ENCODE measurements at places on chromosomes 2 and 18.

DNA sequence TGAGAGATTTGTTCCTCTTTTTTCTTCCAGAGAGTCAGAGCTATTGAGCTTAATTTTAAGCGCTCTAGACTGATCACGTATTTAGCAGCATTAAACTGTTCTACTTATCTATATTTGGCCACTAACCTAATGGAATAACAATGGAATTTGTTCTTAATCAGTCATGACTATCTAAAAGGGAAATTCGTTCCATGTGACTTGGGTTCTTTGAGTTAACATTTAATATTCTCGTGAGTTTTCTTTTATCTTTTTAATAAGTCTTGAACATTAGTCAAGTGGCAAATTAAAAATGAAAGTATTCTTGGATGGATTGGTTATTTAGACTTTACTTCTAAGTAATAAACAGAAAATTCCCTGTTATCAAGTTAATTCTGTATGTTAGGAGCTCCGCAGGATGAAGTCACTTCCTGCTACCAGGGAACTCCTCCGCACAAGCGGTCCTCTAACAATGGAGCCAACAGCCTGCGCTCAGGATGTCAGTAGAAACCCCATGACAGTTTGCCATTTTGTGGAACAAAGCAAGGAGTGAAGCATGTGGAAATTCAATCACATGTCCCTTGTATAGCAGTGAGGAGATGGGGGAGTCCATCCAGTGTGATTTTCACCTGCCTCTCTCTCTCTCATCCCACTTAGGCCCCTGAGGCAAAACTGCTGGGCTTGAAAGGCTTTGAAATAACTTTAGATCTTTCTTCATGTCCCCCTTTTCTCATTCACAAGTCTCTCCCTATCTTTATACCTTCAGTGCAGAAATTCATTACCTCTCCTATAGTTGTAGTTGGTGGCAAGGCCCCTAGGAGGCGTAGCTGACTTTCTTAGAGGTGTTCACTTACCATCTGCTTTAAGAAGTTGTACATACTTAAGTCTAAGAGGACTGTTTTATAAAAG, 138.1 kb downstream of the WDR7 start:
- DNase-seq, result peak; percentile 1

DNA sequence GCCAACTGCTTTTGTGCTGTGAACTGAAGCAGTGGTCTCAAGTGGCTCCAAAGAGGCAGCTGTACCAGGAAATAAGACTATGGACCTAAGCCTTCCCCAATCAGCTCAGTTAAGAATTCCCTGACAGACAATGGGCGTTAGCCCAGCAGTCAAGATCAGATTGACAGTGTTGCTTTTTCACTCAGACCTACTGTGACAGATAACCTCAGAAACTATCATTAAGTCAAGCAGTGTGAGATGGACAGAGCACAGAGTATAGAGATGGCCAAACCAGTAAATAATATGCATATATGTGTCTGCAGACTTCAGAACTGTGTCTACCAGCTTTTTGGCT, 215.3 kb downstream of the ZFP36L2 start:
- DNase-seq, result no peak

GRCh38 chr18:56992777-56993176, 154.1 kb upstream of the BOD1L2 start:
- DNase-seq, result no peak

GRCh38 chr2:26430826-26431225, 29.1 kb downstream of the DRC1 start:
- no peak for DNase-seq

DNA sequence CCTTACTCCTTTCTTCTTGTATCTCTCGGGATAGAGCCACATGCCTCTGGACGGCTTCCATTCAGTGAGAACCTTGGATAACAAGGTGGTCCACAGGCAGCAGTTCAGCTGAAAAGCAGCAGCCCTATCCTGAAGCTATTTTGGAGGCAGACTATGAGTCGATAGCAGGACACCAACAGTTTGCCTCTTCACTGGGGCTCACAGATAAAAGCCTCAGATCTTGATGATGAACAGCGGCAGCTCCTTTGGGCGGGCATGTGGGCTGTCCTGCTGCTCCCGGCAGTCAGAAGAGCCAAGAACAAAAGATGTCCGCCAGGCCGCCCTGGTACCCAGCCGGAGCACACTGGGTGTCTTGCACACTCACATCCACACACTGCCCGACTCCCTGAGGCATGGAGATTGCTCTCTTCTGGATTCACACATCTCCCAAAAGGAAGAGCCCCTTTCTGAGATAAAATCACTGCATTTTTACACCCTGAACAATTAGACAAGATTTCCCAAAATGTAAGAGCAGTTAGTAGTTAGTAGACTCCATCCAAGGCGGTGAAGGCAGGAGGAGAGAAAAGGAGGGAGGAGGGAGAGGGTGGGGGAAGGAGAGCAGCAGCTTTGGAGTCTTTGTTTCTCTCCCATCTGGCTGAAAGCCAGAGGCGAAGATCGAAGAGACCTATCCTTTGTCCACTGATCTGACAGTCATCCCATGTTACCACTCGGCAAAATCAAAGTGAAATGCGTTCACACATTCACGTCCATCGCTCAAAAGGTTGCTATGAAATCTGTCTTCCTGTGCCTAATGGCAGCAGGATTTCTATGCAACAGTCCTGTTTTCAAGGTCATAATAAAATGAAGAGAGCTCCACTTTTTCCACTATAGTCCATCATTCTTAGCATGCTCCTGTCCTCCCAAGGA, 90.1 kb upstream of the KLF7 start:
- DNase-seq, result no peak

DNA sequence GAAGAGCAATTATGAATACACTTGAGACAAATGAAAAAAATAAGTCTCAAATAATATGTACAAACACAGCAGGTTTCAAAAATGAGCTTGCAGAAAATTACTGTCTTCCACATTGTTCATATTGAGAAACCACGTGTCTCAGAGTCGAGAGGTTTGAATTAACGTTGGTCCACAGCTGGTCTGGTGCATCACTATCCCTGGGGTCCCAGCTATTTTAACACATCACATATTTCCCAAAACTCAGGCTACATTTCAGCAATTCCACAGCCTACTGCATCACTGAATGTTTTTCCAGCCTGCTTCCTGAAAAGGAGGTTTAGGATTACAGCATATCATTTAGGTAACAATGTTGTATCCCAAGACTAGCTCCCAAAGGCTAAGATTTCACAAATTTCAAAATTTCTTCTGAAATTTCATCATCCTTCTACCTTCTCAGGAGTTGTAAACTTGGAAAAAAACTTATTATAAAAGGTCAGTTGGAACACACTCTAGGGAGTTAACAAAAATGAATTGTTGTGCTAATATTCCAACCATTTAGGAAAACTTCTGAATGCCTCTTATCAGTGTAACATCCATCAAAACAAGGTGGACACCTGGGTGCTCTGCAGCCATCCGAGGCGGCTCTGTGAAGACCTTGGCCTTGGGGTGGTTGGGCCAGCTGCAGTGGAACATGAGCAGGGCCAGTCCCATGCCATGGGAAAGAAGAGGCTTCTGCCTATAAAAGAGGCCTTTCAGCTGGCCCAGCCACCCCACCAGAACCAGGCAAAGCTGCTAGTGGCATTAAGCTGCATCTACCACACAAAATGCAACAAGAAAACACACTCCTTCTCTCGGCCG, 198.1 kb upstream of the RBBP8 start:
- DNase-seq, result no peak

DNA sequence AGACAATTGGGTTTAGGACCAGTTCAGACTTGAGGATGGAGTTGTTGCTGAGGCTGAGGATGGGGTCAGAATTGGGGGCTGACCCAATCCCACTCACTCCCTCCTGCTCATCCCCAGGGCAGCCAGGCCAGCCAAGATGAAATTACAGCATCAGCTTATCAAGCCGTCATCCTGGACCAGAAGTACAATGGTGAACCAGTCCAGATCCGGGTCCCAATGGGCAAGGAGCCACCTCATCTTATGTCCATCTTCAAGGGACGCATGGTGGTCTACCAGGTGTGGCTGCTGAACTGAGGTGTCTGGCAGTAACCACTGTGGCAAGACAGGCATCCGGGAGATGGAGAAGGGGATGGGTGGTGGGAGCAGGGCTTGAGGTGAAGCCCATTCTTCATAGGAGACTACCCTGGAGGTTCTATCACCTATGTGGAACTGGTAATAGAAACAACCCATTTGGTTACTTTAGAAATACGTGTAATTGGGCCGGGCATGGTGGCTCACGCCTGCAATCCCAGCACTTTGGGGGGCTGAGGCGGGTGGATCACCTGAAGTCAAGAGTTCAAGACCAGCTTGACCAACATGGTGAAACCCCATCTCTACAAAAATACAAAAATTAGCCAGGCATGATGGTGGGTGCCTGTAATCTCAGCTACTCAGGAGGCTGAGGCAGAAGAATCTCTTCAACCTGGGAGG, 13.9 kb downstream of the VIL1 start:
- no peak for DNase-seq

- DNase-seq, result no peak
Observed at GRCh38 chr2:136482006-136482405, 283.3 kb upstream of the THSD7B start.

DNA sequence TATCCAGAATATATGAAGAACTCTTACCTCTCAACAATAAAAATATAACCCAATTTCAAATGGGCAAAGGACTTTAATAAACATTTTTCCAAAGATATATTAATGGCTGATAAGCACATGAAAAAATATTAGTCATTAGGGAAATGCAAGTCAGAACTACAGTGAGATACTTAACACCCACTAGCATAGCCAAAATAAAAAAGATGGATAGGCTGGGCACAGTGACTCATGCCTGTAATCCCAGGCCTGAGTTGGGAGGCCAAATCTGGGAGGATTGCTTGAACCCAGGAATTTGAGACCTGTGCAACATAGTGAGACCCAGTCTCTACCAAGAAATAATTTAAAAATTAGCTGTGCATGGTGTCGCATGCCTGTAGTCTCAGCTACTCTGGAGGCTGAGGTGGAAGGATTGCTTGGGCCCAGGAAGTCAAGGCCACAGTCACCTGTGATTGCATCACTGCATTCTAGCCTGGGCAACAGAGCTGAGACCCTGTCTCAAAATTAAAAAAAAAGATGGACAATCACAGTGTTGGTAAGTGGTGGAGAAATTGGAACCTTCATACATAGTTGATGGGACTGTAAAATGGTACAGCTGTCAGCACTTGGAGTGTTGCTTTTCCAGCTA, 25.1 kb downstream of the MARCHF7 start:
- DNase-seq, result no peak

DNA sequence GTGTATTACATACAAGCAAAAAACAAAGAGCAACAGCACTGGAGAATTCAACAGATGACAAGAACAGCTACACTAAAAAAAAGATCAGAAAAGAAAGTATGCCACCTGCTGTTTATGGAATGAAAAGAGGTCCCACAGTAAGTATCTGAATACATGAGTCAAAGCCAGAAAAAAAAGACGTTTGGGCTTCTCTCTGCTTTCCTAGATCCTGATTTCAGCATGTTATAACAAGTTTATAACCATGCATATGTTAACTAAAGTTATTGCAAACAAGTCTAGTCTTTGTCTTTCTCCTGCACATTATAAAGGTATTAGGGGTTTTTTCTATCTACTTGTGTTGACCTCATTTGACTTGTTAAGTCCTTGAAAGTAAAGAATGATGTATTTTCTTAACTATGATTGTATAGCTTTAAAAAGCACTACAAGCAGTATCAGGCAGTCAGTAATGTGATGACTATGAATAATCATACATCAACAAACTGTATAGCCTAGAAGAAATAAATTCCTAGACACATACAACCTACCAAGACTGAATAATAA, 108.5 kb upstream of the COL5A2 start:
- DNase-seq, result no peak

DNA sequence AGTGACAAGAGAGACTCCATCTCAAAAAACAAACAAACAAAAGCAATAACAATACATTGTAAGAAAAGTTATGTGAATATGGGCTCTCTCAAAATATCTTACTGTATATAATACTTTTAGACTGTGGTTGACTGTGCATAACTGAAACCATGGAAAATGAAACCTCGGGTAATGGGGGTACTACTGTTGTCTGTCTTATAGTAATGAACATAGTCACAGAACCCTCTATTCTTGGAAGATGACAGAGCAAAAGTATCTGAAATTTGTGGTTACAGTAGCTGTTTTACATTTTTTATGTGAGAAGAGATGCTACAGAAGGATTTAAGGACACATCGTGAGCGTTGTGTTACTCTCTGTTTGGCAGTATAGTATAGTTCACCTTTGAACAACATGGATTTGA, 60.5 kb downstream of the MAP4K4 start:
- DNase-seq, result no peak

DNA sequence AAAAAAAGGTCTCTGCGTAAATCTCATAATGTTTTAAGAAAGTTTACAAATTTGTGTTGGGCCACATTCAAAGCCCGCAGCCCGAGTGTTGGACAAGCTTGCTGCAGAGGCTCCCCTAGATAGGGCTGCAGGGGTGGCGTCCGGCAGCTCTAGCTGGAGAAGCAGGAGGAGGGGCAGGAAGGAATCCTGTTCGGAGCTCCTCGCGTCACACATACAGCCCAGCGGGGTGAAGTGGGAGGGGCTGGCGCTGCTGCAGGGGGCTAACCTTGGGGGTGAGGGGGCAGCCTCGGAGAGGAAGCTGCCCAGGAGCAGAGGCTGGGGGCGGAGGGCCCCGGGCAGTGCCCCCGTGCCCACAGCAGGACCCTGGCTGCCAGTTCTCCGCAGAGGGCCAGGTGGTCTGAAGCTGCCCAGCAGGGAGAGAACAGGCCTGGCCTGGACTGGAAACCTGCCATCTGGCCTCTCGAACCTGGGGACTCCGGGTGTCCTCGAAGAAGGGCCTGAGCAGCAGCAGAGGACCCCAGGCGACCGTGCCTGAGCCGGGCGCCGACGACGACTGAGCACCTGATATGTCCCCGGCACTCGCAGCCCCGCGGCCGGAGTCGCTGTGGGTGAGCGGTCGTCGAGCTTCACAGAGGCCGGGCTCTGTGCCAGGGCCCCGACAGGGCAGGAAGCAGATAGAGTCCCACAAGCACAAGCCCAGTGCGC, 2.6 kb upstream of the GPR35 start:
- DNase-seq, result peak; percentile 44

- no peak for DNase-seq
Observed at GRCh38 chr2:190807886-190808285, 72.7 kb upstream of the GLS start.

- DNase-seq, result no peak
Observed at GRCh38 chr18:44893045-44893706, 212.5 kb downstream of the SETBP1 start.

DNA sequence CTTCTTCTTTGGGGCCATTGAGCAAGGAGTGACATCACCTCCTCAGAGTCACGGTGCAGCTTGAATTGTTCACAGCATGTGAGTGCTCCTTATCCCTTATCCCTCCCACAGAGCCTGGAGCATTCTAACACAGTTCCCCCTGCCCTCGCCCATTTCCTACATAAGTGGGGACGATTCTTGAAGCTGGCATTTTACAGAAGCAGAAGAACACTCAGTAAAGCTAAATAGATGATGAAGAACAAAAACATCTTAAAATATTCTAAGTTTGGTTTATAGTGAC, 135.8 kb upstream of the APCDD1 start:
- DNase-seq, result no peak

GRCh38 chr2:47452761-47453160, 49.8 kb downstream of the MSH2 start:
- no peak for DNase-seq

- DNase-seq, result no peak
Observed at GRCh38 chr2:216319771-216320170, 52.5 kb downstream of the MARCHF4 start.

- no peak for DNase-seq
Observed at GRCh38 chr2:15096873-15097272, 464.3 kb downstream of the NBAS start.

Measured in stimulated activated CD4-positive, alpha-beta T cell treated with anti-CD3 and anti-CD28 coated beads, Interleukin-4, amount 100 ng/mL, for 4 hours (primary cell).